ENCODE measurements at places on chromosomes 1 and 21.
A peak's percentile ranks its signal among the peaks of the same experiment; 100 is the strongest.

GRCh38 chr1:109849655-109850054 lies 61.0 kb upstream of the CSF1 start:
- DNase-seq = no peak

DNA sequence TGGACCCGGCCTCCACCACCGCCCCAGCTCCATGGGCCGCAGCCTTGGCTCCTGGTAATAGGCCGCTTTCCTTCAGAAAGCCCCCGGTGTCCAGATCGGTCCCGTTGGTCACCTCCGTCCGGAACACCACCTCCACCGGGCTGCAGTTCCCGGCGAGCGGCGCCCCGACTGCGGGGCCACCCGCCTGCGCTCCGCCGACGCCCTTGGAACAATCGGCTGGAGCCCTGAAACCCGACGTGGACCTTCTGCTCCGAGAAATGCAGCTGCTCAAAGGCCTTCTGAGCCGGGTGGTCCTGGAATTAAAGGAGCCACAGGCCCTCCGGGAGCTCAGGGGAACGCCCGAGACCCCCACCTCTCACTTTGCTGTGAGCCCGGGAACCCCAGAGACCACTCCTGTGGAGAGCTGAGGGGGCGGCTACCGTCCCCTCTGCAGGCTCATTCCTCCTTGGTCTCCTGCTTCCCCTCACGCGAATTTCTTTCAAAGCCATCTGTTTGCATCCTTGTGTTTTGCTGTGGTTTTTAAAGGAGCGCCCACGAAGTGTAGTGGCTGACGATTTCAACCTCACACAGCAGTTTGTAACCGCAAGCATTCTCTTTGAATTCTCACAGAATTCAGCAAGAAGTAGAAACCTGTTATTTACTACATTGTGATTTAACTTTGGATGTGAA lies 6.0 kb downstream of the FCRLB start:
- no peak for DNase-seq

DNA sequence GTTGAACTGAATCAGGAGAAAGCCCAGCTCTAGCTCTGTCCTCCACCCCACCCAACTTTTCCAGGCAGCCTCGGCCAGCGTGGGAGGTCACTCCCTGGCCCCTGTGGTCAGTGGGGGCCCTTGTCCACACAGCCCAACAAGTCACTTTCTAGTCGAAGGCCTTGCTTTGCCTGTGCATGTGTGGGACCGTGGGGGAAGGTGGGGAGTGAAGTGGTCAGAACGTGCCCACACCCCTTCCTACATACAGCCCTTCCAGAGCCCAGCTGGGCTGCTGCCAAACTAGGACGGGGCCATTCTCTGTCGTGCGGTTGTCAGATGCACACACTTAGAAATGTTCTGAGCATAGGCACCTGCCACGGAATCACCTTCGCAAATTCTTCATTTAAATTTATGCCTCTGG lies 18.0 kb downstream of the FAAP20 start:
- DNase-seq = no peak

GRCh38 chr1:150615346-150616201 lies 13.8 kb downstream of the ENSA start:
- DNase-seq = no peak

- no peak for DNase-seq
Measured at GRCh38 chr1:228691926-228692325, 43.4 kb upstream of the RHOU start.

GRCh38 chr1:118075116-118075515 lies 109.9 kb downstream of the SPAG17 start:
- DNase-seq = no peak

GRCh38 chr21:17688912-17689874 lies 76.5 kb upstream of the BTG3 start:
- peak; percentile 9 for DNase-seq

DNA sequence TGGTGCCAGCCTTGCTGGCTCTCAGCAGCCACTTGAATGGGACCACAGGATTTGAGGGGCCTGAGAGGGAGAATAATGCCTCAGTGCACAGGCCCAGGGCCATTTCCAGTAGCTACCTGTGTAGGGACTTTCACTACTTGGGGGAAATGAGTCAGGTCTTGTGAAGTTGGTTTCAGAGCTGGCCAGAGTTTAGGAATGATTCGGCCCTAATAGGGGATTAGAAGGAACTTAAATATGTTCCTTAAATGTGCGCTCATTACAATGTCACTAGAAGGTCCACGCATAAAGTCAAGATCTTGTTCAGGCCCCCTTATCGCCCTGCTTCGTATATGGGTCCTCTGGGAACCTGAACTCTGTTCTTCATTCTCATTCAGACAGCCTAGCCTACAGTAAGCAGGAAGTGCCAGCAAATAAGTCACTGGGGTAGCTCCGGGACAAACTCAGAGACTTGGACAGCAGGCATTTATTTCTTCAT lies 5.6 kb upstream of the AKR1A1 start:
- DNase-seq = no peak

- no peak for DNase-seq
Measured at GRCh38 chr21:26939601-26940111, 27.2 kb downstream of the ADAMTS5 start.

GRCh38 chr1:164647211-164647610 lies 88.2 kb downstream of the PBX1 start:
- DNase-seq = no peak

DNA sequence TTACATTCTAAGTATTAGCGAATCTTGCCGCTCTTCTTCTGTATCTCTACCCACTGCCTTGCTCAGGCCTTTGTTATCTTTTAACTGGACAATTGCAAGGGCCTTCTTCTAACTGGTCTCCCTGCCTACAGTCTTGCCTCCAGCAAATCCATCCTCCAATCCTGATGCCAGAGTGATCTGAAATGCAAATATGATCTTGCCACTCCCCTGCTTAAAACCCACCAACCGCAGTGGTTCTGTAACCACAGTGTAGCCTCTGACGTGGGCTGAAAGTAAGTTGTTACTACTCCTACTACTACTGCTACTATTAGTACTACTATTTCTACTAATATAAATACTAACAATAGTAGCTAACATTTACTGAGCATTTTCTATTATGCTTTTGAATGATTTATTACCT lies 12.4 kb downstream of the MOV10 start:
- no peak for DNase-seq

- DNase-seq = no peak
Measured at GRCh38 chr1:12147201-12147701, 19.5 kb upstream of the TNFRSF1B start.

DNA sequence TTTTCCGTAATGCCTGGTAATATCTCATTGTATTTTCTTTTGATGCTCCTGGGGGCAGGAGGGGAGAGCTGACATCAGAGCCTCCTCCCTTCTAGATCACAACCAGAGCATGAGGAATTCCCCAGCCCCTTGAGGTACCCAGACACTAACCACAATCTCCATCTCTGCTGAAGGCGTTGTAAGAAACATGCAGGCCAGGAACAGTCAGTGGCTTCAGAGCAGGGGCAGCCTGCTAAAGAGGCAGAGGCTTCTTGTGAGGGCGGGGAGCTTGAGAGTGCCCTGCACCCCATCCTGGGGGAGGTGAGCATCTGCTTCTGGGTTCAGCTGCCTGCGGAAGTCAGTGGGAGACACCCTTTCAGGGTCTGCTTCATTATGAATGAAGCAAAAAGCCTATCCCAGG lies 19.0 kb downstream of the MAPKAPK2 start:
- DNase-seq = no peak

DNA sequence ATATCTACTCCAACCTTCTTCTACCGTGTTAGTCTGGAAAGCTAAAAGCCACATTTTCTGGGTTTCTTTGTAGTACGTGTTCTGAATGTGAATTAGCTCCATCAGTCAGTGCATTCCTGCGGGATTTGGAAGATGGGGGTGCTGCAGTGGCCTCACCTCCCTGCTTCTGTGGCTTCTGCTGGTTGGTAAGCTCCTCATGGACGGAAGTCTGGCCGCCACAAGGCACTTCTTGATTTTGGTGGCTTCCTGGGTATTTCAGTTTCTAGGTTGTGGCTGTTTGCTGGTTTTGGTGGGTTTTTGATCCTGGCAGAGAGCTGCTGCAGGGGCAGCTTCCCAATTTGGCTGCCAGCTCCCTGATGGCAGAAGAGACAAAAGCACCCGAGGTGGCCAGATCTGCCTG lies 20.9 kb upstream of the TACSTD2 start:
- DNase-seq = no peak

Data from activated CD4-positive, CD25-positive, alpha-beta regulatory T cell treated with anti-CD3 and anti-CD28 coated beads, Interleukin-2, amount 50 U/mL, for 16 hours (primary cell).